ENCODE measurements at places on chromosomes 11 and 22.
A peak's percentile ranks its signal among the peaks of the same experiment; 100 is the strongest.

DNA sequence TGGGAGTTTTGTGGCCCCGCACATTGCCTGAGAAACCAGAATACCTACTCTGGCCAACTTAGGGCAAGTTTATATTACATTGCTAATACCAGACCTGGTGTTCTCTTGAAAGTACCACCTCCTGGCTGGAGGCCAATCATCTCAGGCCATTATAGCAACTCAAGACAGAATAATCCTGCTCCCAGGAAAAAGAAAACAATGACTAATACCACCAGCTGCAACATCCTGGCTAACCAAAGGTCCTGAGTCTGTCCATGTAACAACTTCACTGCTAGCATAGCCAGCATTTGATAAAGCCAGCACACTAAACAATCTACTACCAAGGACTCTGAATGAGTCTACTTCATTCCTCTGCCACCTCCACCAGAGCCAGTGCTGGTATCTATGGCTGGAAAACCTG, 1298.7 kb upstream of the CNTN5 start:
- no peak for DNase-seq

- DNase-seq = no peak
Observed at GRCh38 chr11:2534134-2534956, 89.5 kb downstream of the KCNQ1 start.

DNA sequence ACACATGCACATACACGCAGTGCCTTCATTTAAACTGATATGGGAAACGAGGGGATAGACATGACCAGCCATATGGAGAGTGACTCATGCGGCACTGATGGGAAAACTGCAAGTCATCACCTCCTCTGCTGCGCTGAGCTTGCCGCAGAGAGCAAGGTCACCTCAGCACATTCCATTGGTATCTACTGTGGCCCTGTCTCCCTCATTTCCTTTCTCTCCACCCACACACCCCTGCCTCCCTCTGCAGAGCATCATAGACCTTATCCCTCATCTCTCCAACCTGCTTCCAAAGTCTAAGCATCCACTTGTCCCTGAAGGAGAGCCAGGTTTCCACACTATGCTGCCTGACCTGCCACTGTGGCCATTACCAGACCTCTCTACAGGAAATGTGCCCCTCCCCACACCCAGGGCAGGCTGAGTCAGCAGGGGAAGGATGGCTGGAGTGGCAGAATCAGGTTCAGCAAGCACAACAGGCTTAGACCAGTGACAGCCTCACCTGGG, 116.9 kb upstream of the SNX19 start:
- DNase-seq = no peak

- no peak for DNase-seq
Observed at GRCh38 chr11:17822401-17822781, 87.8 kb downstream of the KCNC1 start.

DNA sequence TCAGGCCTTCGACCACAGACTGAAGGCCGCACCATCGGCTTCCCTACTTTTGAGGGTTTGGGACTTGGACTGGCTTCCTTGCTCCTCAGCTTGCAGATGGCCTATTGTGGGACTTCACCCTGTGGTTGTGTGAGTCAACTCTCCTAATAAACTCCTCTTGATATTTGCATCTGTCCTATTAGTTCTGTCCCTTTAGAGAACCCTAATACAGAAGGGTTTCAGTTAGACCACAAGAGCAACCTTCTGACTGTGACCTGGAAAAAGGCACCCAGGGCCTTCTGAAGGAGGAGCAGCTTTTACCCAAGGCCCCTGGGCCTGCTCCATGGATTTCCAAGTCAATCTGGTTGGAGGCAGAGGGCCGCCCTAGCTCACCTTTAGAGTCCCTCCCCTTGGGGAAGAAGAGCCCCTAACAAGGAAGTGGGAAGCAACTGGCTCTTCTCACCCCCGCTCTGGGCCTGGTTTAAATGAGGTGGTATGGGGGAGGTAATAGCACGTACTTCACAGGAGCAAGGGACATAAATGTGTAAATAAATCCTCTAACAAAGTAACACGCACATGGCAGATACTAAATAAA, 11.2 kb upstream of the CHST1 start:
- no peak for DNase-seq

DNA sequence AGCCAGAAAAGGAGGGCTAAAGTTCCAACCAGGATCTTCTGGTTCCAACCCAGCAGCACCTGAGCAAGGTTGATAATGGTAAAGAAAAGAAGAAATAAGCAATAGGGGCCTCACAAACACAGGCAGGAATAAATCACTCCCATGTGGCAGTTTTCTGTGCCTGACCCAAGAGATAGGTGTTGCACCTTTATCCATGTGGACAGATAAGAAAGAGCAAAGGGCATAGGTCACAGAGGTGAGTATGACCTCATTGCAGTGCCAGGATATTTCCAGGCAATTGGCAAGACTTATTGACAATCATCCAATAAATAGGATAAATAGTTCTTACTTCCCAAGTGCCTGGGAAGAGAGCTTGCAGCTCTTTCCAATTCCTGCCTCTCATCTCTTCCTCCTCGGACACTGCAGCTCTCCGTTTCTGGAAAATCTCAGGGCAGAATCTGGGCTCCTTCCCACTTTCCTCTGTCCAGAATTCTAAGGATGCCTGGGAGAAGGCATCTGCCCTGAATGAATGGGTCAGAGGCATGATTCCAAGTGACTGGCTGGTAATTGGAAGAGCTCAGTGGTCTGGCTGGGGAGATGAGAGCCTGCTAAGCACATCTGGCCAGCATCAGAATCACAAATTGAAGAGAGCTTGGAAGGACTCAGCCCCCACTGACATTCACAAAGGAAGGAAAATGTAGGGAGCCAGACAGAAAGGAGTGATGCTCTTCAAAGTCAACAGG, 14.5 kb upstream of the LRRC55 start:
- DNase-seq = peak; percentile 15

GRCh38 chr11:111921541-111922230, 3.0 kb downstream of the C11orf52 start:
- DNase-seq = no peak

GRCh38 chr11:60992842-60993409, 21.4 kb downstream of the CD6 start:
- DNase-seq = no peak

DNA sequence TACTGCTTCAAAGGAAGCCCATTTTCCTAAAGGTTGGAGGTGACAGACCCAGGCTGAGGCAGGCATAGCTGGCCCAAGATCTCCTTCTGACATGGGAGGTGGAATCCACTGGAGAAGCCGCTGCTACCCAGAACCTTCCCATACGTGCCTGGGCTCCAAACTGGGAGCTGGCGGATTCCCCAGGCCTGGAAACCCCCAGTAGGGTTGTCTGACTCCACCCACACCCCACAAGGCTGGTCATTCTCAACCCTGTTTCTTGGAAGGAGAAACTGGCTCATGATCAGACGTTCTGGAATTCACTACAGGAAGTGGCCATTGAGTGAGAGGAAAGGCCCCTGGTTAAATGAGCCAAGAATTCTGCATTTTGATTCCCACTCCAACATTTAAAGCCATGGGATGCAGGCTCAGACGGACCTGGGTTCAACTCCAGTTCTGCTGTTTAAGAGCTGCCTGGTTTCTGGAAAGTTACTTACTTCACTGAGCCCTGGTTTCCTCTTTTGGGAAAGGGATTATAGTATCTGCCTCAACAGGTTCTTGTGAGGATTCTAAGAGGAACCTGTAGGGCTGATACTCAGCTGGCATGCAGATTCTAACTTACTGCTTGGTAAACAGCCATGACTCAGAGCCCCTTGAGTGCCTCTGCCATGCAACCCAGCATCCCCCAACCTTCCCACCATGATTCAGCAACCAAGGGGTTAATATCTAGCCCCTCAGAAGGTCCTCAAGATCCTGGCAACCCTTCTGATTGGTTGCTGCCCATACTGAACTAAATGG, 19.4 kb upstream of the TSKU start:
- peak; percentile 28 for DNase-seq

DNA sequence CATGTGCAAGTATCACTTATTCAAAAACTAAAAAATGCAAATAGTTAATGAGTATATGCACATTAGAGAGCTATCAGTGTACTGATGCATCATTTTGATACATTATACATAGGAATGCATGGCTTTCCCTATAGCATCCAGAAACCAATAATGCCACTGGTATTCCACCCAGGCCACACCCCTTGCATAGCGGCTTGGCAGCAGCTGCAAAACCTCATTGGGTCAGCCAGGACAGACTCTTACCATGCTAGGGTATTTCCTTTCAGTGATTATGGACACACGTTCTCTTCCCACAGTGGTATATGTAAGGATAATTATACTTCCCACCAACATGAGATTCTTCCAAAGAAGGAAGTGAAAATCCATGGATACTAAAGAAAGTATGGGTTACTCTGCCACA, 145.9 kb upstream of the PITPNB start:
- DNase-seq = no peak

- DNase-seq = no peak
Observed at GRCh38 chr11:96073536-96073935, 149.6 kb upstream of the MTMR2 start.
